ENCODE measurements at places on chromosomes 1 and 21.

DNA sequence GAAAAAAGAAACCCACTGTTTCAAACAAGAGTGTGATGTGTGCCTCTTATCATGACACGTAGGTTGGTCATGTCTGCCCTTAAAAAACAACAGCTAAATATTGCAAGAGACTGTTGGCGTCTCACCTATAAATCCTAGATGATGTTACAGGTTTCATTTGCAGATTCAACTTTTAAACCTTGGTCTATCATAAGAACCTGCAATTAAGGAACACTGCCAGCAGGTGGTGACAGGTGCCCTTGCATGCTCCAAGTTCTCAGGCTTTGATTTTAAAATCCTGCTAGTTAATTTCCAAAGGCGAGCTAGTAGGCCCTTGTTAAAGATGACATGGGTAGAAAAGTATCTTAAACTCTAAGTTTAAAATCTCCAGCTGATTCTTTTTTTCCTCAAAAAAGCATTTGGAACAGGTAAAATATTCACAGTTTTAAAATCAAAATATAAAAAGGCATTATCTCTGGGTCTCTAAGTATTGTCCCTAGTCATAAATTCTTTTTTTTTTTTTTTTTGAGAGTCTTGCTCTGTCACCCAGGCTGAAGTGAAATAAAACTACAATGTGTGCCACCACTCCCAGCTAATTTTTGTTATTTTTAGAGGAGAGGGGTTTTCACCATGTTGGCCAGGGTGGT is 39.1 kb downstream of the CLSTN1 start:
- peak; percentile 77 for DNase-seq

DNA sequence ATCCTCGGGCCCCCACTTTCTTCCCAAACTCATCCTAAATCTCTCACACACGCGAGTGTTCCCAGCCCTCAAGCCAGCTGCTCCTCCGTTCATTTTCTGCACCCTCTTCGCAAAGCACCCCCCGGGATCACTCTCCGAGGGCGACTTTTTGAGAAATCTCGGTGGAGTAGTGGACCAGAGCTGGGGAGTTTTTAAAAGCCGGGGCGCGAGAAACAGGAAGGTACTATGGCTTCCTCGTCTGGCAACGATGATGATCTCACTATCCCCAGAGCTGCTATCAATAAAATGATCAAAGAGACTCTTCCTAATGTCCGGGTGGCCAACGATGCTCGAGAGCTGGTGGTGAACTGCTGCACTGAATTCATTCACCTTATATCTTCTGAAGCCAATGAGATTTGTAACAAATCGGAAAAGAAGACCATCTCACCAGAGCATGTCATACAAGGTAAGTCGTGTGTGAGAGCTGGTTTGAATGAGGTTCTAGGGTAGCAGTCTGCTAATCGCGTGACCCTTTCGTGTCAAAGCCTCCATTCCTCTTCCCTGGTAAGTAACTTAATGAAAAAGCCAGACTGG is 800 bp downstream of the DR1 start:
- no peak for DNase-seq

GRCh38 chr1:78493451-78493850 is 2.7 kb downstream of the PTGFR start:
- no peak for DNase-seq

GRCh38 chr1:30670240-30671060 is 52.9 kb downstream of the MATN1 start:
- DNase-seq = no peak

Measured in dermis microvascular lymphatic vessel endothelial cell (primary cell).